ENCODE measurements at places on chromosomes 7 and 10.

DNA sequence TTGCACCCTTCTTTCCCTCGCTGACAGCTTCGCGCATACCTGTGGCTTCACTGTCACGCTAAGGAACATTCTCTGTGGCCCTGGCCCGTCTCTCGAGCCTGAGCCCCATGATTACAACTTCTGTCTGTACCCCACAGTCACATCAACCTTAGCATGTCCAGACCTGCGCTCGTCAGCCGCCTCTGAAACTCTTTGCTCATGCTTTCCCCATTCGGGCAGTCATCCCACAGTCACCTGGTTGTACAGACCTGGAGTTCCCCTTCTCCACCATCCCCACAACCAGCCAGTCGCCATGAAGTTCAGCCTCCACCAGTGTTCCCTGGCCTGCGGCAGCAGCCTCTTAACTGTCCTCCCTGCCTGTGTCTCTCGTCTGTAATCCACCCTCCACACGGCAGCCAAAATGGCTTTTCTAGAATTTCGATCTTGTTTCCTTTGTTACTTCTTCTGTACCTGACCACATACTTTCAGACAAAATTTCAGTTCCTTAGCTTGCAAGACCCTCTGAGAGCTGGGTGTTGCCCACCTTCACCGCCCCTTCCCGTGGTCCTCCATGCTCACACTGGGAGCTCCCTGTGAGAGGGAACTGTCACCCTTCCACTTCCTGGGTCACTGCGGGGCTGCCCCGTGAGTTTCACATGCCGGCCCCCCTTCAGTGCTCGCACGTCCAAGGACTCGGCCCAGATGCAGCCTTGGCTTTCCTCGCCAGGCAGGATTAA is 229.2 kb downstream of the CELF2 start:
- DNase-seq: no peak

GRCh38 chr10:19683960-19684359 is 132.3 kb upstream of the PLXDC2 start:
- no peak for DNase-seq

GRCh38 chr10:122368502-122369254 is 5.8 kb upstream of the PLEKHA1 start:
- DNase-seq: no peak

DNA sequence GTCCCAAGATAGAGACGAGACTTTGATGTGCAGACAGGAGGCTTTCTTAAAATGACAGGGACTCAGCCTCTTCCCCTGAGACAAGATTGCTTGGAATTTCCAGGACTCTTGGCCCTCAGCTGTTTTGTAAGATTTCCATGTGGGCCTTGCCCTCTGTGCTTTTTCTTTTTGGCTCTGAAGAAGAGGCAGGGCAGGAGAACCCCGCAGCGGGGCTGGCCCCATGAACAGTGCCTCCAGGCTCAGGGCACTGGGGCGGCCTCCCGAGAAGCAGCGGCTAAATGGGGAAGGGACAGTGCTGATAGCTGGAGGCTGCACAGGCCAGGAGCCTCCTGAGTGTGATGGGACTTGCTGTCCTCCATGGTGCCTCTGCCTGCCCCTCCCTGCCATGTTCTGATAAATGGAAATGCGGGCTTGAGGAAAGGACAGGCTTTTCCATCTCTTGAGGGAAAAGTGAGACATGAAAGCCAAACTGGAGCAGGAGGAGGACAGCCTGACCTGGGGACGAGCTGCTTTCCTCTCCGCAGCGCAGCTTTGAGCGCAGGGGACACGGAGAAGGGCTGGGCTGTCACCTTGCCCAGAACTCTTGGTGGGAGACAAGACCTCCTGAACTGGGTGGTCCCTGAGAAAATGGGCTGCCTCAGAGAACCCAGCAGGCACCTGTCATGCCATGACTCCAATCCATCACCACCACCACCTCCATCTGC is 12.1 kb downstream of the SAP25 start:
- no peak for DNase-seq

- DNase-seq: no peak
Observed at GRCh38 chr10:87038286-87038717, 18.2 kb downstream of the FAM25A start.

DNA sequence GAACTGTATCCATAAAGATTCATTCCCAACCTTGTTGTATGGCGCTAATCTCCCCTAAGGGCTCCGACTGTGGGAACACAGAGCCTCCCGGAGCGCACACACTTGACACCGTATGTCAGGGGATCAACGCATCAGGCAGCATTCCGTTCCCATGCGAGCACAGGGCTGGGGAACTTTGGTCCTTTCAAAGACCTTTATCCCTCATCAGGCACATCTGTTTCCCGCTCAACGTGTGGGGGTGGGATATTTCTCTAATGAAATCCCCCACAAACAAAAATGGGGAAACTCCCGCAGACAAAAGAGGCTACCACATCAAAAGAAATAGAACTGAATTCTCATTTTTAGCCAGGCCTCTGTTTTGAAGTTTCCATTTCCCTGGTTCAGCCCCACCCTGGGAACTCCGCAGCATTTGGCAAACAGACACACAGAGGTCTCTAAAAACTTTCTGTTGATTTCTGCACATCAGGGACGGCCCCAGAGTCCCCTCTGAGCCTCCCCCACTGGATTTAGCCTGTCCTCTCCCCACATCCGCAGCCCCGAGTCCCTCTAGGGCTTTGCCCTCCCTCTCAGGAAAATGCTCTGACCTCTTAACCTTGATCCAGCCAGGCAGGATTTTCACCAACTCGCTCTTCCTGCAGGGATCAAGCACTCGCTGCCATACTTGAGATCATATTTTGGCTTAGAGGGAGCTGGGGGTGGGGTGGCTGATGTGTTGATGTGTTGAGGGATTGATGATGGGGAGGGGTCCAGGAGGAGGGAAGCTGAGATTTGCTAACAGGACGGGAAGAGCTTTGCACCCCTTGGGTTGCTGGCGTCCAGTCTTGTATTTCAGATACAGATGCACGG is 6.6 kb downstream of the CPA5 start:
- no peak for DNase-seq

GRCh38 chr7:18639711-18640110 is 144.2 kb downstream of the HDAC9 start:
- no peak for DNase-seq

- no peak for DNase-seq
Observed at GRCh38 chr10:124624006-124624405, 120.2 kb downstream of the FAM53B start.

- DNase-seq: no peak
Observed at GRCh38 chr7:125695626-125696025, 766.0 kb upstream of the POT1 start.

DNA sequence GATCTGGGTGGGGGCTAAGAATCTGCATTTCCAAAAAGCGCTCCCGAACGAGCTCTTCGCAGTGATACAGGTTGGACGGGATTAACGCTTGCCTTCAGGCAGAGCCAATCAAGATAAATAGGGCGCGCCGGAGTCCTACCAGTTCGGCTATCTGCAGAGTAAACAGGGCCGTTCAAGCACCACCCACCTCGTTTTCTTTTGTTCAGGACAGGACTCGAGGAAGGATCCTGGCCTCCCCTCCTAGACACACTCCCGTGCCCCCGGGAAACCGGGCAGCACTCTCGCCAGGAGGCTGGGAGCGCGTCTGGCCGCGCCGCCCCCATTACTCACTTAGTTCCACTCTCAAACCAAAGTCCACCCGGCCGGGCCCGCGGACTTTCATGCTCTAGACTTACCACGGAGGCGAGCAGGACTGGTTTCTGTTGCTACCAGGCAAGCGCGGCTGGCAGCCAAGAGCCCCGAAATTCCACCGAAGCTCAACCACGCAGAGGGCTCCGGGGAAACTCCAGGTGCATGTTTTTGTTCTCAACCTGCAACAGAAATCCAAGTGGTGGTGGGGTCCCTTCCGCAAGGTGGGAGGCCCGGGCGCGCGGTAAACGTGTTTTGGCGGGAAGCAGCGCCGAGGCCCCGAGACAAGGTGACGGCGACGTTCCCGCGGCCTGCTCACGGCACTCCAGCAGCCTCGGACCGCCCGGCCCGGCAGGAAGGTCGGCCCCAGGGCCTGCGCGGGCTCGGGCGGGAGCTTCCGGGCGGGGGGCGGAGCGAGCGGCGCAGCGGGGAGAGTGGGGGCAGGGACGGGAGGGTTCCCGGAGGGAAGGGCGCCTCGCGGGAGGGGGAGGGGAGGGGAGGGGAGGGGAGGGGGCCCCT is 12.7 kb downstream of the HNRNPF start:
- DNase-seq: no peak

DNA sequence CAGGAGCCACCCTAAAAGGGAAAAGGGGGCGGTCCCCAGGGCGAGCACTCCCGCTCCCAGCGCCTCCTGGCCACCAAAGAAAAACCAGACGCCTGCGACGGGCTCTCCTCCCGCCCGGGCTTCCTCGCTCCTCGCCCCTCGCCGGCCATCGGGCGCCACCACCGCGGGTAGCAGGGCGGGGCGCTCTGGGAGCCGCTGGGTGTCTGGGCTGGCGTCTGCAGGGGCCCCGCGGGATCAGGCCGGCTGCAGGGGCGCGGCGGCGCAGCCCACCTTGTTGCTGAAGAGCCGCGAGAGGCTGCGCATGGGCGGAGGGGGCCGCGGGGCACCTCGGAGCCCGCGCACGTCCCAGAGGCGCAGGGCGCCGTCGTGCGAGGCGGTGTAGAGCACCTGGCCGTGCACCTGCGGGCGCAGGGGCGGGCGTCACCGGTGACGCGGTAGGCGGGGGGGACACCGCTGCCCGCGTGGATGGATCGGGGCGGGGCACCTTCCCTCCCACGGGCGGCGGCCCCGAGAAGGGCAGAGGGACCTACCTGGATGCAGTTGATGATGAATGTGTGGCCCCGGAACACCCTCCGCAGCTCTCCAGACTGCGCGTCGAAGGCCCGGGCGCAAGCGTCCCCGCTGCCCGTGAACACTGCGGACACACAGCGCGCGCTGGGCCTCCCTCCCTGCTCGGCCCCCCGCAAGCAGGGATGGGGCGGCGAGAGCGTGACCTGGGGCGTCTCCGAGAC is 28.3 kb downstream of the WDR86 start:
- peak; percentile 11 for DNase-seq

- no peak for DNase-seq
Observed at GRCh38 chr7:128530855-128531104, 54.2 kb downstream of the METTL2B start.

GRCh38 chr7:149020483-149020882 is 7.8 kb downstream of the PDIA4 start:
- no peak for DNase-seq

DNA sequence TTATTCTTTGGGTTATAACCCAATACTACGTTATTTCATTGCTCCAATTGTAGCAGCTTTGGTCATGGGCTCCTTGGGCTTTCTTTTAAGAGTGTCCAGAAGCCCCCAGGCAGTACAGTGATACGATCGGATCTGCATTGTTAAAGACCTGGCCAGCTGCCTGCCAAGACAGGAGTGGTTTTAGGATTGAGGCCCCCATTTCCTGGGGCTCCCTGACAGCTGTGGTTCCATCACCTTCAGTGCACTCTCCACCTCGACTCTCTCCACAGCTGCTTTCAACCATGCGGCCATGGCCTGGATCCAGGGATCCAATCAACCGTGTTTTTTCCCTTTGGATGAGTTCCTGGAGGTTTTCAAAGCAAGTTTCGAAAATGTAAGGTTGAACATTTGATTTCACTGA is 123.4 kb upstream of the BTBD16 start:
- DNase-seq: no peak

GRCh38 chr10:85920311-85920710 is 446.3 kb downstream of the GRID1 start:
- DNase-seq: no peak

- no peak for DNase-seq
Observed at GRCh38 chr10:73167458-73167782, 388 bp downstream of the ECD start.

GRCh38 chr10:37763132-37763531 is 94.3 kb downstream of the ZNF248 start:
- DNase-seq: no peak

- no peak for DNase-seq
Observed at GRCh38 chr7:106064771-106065574, 47.1 kb downstream of the SYPL1 start.

GRCh38 chr7:140902303-140902953 is 22.3 kb downstream of the BRAF start:
- no peak for DNase-seq

DNA sequence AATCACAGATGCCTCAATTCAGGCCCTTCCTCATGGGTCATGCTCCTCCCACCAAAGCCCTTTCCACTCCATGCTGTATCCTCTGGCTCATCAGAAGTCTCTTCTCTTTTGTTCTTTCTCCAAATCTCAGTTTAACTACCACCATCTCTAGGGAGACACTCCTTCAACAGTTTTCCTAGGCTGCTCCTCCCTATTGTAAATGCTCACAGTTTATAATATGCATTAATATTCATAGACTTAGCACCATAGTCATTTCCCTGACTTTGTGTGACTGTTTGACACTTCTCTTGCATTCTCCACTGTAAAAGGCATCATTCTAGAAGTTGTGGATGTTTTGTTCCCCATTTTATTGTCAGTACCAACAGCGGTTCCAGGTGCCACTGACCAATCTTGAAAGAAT is 226.5 kb upstream of the PRSS1 start:
- no peak for DNase-seq

- DNase-seq: no peak
Observed at GRCh38 chr7:157469181-157470016, 132.6 kb downstream of the DNAJB6 start.

DNA sequence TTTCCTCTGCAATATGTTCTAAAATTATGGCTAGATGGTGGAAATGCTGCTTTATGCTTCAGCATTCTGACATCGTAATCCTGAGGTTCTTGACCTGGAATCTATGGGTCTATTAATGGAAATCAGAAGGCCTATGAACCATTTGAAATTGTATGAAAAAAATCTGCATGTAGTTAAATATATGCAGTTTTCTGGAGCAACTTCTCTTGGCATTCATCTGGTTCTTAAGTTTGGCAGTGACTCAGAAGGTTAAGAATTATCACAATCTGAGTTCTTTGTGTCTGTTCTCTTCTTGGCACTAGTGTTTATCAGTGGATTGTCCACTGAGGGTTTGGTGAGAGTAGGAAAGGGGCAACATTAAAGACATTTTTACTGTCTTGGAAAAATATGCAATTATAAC is 71.1 kb upstream of the FZD1 start:
- DNase-seq: no peak

DNA sequence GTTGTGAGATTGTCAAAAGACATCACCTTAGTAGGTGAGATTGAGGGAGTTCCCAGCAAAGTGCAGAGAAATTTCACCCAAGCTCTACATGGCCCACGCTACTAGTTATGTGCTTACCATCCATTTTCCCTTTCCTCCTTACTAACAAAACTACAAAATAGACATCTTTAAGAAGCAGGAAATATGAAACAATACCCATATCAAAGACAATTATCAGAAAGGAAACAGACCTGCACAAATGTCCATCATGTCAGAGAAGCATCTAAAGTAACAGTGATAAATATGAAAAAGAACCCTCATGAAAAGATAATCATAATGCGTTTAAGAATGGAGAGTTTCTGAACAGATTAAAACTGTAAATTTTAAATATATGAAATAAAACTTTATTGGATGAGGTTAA is 28.2 kb downstream of the GIMAP4 start:
- DNase-seq: no peak

GRCh38 chr7:149287622-149288021 is 25.6 kb downstream of the ZNF783 start:
- DNase-seq: no peak

Measured in stimulated activated CD8-positive, alpha-beta memory T cell treated with anti-CD3 and anti-CD28 coated beads, Interleukin-4, amount 100 ng/mL, for 4 hours (primary cell).